ENCODE measurements at places on chromosomes 16 and 17. TPM values are rescaled to one million over a fixed set of nuclear protein-coding genes. Genes with fewer than 3 reads are reported as not detected.

DNA sequence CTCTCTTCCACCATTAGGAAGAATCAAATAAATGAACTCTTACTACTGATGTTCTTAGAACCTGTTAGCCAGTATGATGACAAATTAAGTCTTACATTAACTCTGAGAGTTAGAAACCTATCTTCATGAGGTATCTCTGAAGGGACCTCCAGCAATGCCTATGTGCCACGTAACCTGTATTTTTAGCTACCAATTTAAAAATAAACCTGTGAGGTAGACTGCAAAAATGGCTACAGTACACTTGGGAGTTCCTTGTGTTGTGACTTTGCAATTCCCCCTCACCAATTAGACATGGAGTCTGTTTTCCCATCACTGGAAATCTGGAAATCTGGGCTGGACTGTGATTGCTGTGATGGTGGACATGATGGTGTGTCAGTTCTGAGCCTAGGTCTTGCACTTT, 143.7 kb upstream of the MPHOSPH6 start:
- no peak for DNase-seq

SDR42E2 gene
- not detected for total RNA-seq

DNA sequence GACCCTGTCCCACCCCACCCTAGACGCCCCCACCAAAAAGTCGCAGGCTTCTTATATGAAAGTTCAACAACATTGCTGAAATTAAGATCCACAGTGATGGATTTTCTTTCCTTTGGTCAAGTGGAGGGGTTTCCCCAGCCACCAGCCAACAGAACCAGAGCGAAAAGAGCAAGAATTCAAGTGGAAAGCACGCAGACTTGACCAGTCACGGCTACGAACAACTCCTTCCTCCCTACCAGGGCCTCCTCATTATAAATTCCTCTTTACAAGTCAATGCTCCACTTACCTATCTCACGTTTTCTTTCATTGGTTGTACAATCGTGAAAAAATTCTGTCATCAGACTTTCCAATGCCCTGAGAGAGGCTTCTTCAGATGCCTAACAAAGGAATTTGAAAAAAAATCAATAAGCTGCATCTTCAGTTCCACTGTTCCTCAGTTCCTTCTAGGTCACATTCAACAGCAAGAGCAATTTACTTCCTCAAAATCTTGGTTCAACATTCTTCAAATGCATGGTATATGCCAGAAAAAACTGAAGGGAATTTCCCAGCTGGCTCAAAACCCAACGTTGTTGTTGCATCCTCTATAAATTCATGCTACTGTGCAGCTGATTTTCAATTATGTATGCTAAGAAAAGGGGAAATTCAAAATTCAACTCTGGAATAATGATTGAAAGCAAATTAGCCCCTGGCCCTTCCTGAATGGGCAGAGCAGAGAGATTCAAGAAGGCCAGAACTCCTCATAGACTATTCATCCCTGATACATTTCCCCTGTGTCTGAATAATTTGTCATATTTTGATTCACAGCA, 30.9 kb downstream of the XPO6 start:
- no peak for DNase-seq

SRCIN1 gene
- total RNA-seq: 16.7 TPM

DNA sequence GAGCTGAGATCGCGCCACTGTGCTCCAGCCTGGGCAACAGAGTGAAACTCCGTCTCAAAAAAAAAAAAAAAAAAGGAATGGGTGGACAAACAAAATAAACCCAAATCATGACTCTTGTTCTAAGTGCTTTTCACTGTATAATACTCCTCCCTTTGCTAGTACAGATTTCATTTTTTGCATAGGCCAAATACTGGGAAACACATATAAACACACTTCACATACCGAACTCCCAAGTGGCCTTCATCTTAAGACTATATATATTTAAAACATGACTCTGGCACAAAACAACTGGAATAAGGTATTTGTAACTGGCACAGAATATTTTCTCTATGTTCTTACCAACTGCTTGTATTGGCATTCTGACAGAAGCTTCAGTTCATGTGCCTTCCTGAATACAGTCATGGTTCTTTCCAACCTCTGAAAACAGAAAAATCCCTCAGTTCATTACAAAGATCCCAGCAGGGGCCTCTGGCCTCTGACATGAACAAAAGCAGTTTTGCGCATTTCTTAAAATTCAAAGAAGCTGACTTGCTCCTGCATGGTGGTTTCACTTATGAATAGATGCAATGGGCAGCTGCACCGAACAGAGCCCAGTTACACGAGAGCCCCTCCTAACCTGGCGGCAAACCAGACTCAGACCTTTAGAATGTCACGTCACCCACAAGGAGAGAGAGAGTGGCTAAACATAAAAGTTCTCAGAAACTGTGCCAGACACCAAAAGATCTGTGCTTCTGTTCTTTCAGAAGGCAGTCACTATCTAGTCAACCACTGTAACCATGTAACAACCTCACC, 19.1 kb upstream of the COPRS start:
- DNase-seq: no peak

KRTAP4-9 gene
- total RNA-seq: not detected

TSPOAP1 gene
- 0.18 TPM for total RNA-seq

DNA sequence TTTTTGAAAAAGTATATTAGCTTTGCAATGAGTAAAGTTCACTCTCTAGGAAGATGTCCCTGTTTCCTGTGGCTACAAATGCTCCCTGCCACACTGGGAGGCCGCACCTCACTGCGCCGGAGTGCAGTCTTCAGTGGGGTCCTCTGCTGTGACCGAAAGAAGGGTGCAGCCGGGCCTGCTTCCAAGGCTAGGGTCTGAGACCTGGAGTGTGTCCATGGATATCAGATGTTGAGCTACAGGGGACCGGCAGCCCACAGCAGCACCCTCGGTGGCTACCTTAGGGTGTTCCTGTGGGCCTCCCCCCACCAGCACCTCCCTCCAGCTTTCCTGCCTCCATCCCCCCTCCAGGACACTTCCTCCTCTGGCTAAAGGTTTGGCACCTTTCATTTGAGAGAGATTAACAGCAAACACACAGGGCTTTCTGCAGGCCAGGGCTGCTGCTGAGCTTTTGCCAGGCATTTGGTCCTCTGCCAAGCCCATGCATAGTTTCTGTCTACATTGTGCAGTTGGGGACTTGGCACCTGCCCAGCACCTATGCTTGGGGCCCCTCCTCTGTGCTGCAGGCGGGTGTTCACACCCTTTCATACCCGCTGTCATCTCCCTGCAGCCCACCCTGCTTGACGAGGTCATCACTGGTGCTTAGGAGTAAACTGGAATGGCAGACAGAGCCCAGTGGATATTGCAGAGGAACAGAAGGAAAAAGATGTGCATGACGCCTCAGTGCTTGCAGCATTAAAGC, 33.8 kb upstream of the CRISPLD2 start:
- peak; percentile 93 for DNase-seq
